ENCODE measurements at places on chromosomes 16 and 17. TPM values are rescaled to one million over a fixed set of nuclear protein-coding genes. Genes with fewer than 3 reads are reported as not detected.

- H3K27ac ChIP-seq, result no peak overlapping the region
- no peaks in the 10 kb centered on the region for H3K27me3 ChIP-seq
- H3K36me3 ChIP-seq, result peaks cover 2% of the 10 kb centered on the region
- H3K4me3 ChIP-seq, result no peak overlapping the region
These were observed 16.7 kb downstream of the IGFBP4 start for GRCh38 chr17:40459636-40460603.

GRCh38 chr17:79874329-79874981 is 35.2 kb upstream of the CBX4 start:
- no peak for DNase-seq
- H3K27ac ChIP-seq, result no peak overlapping the region
- H3K27me3 ChIP-seq, result peaks cover 4% of the 10 kb centered on the region
- H3K36me3 ChIP-seq, result no peaks in the 10 kb centered on the region

Gene CMTM2
- polyA plus RNA-seq, result not detected

Gene WNT9B
- 0.53 TPM for polyA plus RNA-seq
